ENCODE measurements at places on chromosomes 6 and 20.
A peak's percentile ranks its signal among the peaks of the same experiment; 100 is the strongest.

- no peak for DNase-seq
Measured at GRCh38 chr6:32613475-32613874, 23.7 kb upstream of the HLA-DQA1 start.

GRCh38 chr20:47691625-47692024, 93.7 kb downstream of the SULF2 start:
- no peak for DNase-seq

GRCh38 chr6:13470238-13471140, 16.9 kb downstream of the GFOD1 start:
- DNase-seq: peak; percentile 15

DNA sequence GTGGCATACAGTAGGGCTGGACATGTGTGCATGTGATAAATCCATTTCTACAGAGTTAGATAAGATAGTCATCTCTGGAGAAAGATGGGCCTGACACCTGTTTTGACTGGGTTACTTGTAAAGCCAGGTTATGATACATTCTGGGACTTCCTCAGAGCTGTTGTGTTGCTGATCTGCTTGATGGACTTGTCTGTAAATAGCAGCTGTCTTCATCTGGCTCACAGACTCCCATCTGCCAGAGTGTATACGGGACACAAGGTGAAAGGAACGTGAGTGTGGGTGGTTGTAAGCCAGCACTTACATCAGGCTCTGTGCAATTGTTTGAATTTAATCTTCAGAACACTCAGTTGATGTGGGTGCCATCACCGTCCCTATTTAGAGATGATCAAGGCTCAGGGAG, 49.8 kb downstream of the ZDHHC14 start:
- DNase-seq: no peak

DNA sequence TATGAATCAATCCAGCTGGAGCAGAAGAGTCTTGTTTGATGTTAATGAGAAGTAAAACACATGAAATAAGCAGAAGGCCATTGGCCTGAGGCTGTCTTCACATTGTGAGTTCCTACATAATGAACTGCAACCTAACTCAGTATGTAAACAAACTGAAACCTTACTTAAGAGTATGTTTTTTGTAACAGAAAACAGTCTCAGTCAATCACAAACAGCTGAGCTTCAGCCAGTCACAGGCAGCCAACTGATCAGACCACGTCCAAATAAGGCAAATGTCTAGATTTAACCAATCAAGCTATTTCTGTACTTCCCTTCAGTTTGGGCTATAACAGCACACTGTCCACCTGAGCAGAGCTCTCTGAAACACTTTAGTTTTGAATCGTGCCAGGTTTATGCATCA, 234.7 kb downstream of the TRDN start:
- no peak for DNase-seq

GRCh38 chr6:45665859-45666258, 288.1 kb upstream of the SUPT3H start:
- no peak for DNase-seq

DNA sequence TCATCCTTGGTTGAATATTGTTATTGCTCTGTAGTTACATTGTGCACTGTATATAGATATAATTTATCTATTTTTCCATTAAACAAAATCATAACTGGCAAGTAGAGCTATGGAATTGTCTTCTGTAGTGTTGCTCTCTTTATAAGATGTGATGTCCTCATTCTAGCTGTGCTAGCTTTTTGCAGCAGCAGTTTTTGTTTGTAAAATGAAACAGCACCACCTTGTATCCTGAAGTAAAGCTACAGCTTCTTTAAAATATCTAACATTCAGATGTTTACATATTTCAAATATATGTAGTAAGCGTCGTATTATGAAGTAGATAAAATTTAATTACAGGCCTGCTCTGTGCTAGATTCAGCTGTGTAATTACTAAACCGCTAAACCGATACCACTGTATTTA, 328.8 kb upstream of the MANEA start:
- no peak for DNase-seq
